ENCODE measurements at places on chromosomes 12 and 14. TPM values are rescaled to one million over a fixed set of nuclear protein-coding genes. Genes with fewer than 3 reads are reported as not detected.

GRCh38 chr14:39265033-39265432, 31.3 kb downstream of the MIA2 start:
- no peak for DNase-seq

DNA sequence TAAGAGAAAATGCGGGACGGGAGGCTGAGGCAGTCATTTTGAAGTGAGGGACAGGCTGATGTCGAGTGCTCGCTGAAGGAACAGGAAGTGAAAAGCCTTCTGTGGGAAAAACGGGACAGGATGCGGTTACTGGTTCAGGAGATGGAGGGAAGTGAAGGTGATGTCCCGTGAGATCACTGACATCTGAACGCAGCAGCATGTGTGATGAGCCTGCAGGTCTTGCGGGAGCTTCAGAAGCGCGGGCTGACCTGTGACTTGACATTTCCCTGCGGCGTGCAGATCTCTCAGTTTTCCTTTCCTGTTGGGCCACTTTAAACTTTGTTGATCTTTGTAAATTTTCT, 77.8 kb downstream of the DDX51 start:
- no peak for DNase-seq

GRCh38 chr12:56476143-56476542, 7.8 kb downstream of the SPRYD4 start:
- no peak for DNase-seq

DENR gene
- total RNA-seq = 48.9 TPM

All from frontal cortex (tissue), 4 donors.